A549 treated with CpdA at 1 μM for 4 hours (cell line): ENCODE measurements at places on chromosomes 7 and 10. TPM values are rescaled to one million over a fixed set of nuclear protein-coding genes. Genes with fewer than 3 reads are reported as not detected.

The ATG9B gene
- total RNA-seq = 0.64 to 0.97 TPM (median 0.86 TPM) in 5 replicates

The CTAGE4 gene
- not detected in 5 replicates for total RNA-seq

The CDC14C gene
- total RNA-seq = not detected in 5 replicates

The OR6B1 gene
- not detected in 5 replicates for total RNA-seq

The TRIM8 gene
- total RNA-seq = 39.0 to 48.6 TPM (median 46.8 TPM) in 5 replicates

The FAM25C gene
- 1.2 to 4.7 TPM (median 1.8 TPM) in 3 of 5 replicates, not detected in the others for total RNA-seq

The FRMD4A gene
- 3.8 to 6.0 TPM (median 4.6 TPM) in 5 replicates for total RNA-seq

The PIK3CG gene
- total RNA-seq = not detected in 5 replicates

The LIPJ gene
- total RNA-seq = not detected in 5 replicates

The GPR26 gene
- total RNA-seq = not detected in 5 replicates

The RADIL gene
- 1.2 to 2.4 TPM (median 1.6 TPM) in 5 replicates for total RNA-seq

The ZNF425 gene
- 1.0 to 1.5 TPM (median 1.4 TPM) in 5 replicates for total RNA-seq

The CYP26C1 gene
- total RNA-seq = not detected in 5 replicates

The MCM10 gene
- 21.6 to 30.8 TPM (median 23.2 TPM) in 5 replicates for total RNA-seq

The OPN1SW gene
- not detected in 5 replicates for total RNA-seq

The PRKG1 gene
- not detected in 5 replicates for total RNA-seq

The PTF1A gene
- total RNA-seq = not detected in 5 replicates

The CAMK1D gene
- total RNA-seq = 6.3 to 8.0 TPM (median 7.6 TPM) in 5 replicates

The OR9A2 gene
- not detected in 5 replicates for total RNA-seq
